Eye (tissue), 1 donor: ENCODE measurements at places on chromosomes 2 and 18.

DNA sequence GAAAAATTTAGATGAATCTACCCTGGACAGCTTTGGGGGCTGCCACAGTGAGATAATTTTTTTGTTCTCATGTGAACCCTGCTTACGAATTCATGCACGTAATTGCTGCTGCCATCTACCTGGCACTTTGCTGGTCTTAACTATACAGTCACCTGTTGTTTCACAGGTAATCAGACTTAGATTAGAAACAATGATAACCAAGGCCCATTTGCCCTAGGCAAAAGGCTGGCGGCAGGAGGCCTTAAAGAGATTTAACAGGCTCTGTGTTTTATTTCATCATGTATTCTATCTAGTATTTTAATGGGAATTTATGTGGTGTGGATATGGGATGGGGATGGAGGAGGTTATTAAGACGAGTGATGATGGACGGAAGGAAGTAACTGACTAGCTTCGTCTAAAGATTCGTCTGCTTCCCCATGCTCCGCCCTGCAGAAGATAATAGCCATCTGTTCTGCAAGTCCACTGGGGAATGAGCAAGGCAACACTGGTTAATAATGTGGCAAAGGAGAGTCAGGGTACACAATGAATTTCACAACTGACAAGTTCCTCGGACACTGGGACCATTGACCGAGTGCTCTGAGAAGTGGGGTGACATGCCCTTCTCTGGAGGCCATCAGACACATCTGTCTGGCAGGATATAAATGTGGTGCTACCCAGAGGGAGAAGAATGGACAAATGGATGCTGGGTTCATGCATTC is 291.8 kb upstream of the TNP1 start:
- peak; percentile 44 for DNase-seq

DNA sequence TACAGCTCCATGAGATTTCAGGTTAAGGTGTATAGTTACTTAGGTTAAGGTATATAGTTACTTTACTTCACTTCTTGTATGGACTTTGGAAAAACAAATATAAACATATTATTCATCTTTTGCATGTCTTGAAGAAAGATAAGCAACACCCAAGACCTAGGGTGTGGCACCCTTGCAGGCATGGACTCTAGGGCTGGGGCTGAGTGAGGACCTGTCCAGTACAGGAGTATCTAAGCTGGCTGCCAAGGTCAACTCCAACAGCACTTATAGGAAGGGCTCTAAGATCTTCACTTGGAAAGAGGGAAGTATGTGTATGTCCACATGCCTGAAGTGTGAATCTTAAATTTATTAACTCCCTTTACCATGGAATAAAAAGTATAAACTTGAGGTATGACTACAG is 7.1 kb upstream of the TMEM163 start:
- no peak for DNase-seq

GRCh38 chr2:161857920-161858319 is 216.1 kb downstream of the DPP4 start:
- no peak for DNase-seq

DNA sequence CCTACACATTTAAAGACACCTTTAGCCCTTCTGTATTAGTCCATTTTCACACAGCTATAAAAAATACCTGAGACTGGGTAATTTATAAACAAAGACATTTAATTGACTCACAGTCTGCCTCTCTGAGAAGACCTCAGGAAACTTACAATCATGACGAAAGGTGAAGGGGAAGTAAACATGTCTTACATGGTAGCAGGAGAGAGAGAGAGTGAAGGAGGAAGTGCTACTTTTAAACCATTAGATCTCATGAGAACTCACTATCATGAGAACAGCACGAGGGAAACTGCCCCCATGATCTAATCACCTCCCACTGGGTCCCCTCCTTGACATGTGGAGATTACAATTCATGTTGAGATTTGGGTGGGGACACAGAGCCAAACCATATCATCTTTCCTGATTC is 946.6 kb downstream of the SLC4A3 start:
- no peak for DNase-seq

DNA sequence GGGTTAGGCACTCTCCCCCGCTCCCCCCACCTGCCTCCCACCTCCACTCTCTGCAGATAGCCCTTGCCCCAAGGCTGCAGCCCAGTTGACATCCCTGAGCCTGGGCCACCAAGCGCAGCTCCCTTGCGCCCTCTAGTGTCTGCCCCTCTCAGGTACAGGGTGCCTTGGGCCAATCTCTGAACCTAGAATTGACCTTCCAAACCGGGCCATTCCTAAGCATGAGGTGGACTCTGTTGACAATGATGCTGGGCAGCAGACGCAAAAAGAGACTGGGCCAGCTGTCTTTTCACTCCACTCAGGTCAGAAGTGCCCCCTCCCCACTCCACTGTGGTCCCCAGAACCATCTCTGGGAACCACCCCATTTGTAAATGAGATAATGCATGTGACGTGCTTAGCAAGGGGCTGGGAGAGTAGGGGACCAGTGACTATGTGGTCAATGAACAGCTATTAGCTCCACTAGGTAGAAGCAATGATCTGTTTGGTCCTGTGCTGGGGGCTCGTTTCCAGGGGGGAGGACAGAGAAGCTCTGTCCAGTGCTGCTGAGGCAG is 43.3 kb upstream of the PLB1 start:
- DNase-seq = peak; percentile 73

GRCh38 chr2:85578243-85579180 is 1.1 kb downstream of the VAMP8 start:
- DNase-seq = peak; percentile 33

DNA sequence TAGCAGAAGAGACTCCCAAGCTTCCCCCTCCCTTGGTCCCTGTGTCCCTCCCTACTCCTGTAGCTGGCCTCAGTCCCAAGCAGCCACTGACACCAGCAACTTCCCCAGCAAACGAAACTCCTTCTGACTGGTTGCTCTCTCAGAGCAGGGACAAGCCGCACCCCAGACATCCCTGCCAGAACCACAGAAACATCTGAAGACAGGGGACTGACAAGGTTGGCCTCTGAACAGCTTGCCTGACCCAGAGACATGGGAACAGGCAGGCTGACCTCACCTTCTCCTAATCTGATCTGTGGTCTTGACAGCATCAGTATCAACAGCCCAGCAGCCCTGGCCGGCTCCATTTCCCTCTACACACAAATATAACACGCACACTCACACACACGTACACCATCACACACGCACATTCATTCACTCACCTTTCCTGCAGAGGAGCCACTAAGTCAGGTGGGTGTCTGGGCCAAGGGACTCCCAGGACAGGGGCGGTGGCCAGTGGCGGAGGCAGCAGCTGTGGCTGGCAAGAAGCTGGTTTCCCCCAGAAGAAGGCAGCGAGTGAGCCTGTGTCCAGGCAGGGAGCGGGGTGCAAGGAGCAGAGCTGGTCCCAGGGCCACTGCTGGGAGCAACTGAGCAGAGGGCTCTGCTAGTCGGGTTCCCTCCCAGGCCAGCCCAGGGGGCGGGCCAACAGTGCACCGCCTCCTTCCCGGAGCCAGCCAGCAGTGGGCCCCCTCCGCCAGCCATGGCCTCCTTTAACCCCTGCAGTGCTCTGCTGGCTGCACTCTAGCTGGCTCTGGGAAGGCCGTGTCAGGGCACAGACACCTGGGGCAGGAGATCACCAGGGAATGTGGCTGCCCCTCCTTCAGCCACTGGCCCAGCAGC is 59.1 kb downstream of the TNS1 start:
- peak; percentile 87 for DNase-seq

DNA sequence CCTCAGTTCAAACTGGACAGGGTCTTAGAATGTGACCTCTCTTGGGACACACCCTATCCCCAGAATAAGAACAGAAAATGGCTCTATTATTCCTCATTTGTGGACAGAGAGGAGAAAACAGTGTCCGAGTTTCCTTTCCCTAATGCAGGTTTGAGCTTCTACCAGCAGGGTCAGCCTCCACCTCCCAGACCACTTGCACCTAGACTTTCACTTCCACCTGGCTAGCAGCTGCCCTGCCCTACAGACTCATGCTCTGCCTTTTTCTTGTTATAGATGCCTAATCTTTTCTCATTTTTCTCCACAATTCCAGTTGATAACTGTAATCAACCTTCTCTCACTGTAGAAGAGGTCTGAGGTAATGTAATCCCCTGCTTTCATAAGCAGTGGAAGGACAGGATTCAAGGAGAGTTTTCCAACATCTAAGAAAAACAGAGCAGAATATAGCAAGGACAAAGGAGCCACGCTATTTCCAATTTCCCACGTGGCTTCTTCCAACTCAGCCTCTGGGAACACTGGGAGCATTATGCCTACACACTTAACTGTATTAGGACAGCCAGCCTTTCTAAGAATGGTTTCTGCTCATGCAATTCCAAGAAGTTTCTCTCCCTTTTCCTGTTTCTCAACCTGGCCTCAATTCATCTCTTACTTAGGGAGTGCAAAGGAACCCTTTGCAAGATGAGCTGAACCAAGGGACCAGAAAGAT is 239.8 kb downstream of the BCL11A start:
- DNase-seq = no peak

DNA sequence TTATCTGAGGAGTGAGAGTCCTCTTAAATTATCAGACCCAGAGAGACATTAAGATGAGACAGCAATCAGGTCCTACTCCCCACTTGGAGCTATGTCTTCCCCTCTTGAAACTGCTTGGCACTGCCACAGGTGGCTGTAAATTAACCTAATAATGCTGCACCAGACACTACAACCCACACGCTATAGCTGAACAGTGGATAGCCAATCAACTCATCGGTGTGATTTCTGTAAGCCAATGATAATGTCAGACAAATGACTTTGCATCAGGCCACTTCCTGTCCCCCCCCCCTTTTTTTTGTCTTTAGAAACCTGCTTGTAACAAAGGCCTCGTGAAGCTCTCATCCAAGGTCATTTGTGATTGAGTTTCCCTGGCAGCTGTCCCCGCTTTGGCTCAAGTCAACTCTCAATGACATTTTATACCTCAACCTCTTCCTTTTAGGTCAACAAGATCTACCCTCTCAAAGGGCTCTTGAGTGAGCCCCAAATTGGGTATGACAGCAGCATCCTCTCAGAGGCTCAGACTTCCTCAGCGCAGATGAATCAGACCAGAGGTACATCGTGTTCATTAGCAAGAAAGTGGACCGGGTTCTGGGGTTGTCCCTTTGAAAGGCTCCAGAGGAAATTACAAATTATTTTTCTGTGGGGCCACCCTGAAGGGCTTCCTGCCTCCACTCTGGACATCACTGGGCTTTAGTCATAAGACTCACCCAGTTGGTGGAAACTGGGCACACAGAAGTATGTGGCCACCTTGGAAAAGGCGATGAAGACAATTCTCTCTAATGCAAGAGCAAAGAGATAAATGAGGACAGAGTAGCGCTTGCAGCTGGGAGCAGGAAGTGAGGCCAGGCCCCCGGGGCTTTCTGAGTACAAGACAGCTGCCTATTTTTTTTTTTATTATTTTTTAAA is 73.6 kb downstream of the COPS8 start:
- DNase-seq = no peak

DNA sequence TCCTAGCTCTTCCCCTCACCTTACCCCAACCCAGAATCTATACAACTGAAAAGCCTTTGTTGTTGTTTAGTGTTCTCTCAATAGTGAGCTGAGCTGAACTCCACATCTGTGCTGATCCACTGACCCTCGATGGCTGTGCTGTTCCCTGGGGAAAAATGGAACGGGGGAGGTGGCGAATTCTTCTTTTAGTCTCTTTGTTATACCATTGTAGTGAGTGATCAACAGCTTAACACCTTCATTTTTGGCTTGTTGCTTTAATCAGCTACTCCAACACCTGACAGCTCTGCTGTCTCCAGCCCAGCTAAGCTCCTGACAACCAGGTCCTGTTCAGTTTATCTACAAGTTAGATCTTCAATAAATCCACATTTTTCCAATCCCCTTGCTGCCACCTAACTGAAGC is 25.7 kb downstream of the PLA2R1 start:
- DNase-seq = no peak

DNA sequence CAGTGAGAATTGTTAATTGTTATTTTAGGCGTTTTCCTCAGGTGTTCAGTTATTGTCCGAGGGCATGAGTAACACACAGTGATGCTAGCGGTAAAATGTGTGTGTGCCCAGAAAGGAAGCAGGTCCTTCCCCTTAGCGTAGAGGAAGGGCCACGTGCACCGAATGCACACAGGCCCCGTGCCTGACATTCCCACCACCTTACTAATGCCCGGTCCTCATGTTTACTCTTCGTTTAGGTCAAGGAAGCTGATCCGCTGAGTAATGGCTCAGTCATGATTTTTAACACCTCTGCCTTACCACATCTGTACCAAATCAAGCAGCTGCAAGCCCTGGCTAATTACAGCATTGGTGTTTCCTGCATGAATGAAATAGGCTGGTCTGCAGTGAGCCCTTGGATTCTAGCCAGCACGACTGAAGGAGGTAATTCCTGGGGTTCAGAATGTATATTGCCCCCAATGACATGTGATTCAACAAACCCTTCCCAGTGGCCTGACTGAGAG is 76.7 kb downstream of the MERTK start:
- peak; percentile 30 for DNase-seq

DNA sequence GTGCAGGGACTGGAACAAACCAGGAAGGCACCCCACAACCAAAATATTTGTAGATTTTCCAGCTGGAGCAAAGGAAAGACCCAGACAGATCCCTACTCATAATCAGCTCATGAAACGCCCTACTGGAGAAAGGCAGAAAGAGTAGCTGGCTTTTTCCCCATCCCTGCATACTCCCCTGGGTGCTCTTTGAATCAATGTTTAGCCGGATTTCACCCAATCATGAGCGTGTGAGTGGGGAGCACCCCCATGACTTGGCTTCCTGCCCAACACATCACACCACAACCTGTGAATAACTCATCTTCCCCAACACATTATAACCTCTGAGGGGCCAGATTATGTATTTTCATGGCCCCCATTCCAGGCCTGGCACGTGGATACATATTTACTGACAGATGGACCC is 35.1 kb upstream of the SLC14A1 start:
- no peak for DNase-seq

GRCh38 chr2:161733025-161733424 is 108.8 kb downstream of the SLC4A10 start:
- no peak for DNase-seq

GRCh38 chr2:23695214-23695889 is 231.6 kb downstream of the ATAD2B start:
- DNase-seq = no peak

- peak; percentile 90 for DNase-seq
These were observed 134.8 kb upstream of the THUMPD2 start for GRCh38 chr2:39913648-39914461.

DNA sequence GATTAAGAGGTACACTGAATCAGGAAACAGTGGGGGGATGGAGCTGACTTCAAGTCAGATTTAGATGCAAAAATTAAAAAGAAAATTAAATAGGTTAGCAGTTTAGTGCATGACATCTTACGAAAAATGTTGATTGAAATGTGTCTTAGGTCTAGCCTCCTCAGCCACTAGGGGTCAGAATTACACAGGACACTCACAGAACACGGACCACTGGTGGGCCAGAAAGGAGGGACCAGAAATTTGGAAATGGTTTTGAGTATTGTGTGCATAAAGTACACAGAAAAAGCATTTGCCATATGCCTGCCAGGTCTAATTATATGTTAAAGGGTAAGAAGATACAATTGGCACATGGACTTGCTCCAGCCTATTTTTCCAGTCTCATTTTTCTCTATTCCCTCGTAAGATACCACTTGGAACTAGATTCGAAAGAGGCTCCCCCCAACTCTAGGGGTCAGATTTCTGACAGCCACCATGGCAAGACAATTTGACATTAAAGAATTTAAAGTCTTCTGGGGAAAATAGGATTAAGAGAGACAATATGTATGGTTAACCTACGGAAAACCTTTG is 550.2 kb upstream of the SETBP1 start:
- DNase-seq = peak; percentile 75
